ENCODE measurements at places on chromosomes 13 and 19.

GRCh38 chr13:62704875-62705274 lies 1289.2 kb upstream of the PCDH20 start:
- DNase-seq = no peak

DNA sequence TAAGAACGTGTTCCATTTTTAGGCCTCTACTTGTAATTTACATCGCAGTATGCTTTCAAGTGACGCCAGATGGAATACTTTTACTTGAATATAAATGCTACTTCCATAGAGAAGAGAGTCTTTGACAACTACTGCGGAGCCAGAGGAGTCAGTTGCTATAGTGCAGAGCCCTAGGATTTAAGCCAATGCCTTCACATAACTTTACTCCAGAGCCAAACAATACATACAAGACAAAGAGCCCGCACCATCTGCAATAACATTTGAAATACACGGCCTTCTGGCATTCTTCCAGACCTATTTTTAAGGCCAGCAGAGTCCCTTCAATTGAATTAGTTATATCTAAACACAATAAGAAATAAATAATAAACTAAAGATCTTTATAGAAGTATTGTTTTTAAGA lies 59.4 kb downstream of the XPO4 start:
- DNase-seq = no peak

DNA sequence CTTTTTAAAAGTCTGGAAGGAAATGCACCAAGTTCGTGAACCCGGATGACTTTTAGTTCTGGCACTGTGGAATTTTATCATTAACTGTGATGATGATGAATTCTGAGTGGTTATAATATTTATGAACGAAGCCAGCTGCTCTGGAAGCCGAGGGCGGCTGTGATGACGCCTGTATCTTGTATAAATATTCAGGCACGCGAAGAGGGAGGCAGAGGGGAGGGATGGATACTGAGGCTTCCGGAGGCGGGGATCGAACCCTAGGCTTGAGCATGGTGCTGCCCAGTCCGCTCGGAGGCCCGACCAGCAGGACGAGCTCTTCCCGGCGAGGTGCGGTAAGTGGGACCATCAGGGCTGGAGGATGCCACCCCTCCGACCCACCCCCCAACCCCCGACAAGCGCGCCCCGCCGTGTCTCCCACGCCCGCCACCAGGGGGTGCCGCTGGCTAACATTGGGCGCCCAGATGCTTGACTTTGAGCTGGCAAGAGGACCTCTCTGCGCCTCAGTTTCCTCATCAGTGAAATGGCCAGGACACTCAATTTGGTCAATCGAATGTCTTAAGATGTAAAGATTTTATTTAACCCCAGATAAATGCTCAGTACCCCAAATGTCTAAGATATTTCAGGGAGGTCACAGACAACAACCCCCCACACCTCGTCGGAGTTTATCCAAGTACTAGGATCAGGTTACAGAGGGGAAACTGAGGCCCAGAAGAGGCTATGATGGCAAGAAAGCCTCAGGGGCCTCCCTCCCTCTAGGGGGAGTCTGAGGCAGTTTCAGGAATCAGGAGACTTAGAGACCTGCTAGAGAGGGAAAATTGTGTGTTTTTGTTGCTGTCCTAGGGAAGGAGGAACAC lies 4.5 kb upstream of the RAB3A start:
- DNase-seq = no peak

DNA sequence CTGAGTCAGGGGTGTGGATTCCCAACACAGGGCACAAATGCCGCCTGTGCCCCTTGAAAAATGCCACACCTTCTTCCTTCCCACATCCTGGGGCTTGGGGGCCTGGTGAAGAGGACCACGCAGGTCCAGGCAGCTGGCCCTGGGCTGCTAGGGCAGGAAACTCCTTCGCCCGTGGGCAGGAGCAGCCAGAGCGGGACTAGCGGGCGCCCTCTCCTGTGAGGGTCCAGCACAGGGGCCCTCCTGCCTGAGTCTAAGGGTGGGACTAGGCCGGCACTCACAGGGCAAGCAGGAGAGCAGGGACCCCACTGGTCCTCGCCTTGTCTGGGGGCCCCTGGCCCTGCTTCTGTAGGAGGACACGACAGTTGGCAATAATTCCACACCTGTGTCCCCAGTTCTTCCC lies 7.5 kb upstream of the CEBPA start:
- DNase-seq = no peak

GRCh38 chr19:21910318-21910717 lies 74.3 kb upstream of the ZNF43 start:
- DNase-seq = no peak
